A549 treated with AZD2906 at 1 μM for 4 hours (cell line): ENCODE measurements at places on chromosomes 6 and 20. TPM values are rescaled to one million over a fixed set of nuclear protein-coding genes. Genes with fewer than 3 reads are reported as not detected.

Gene WFDC2
- 0.15 to 0.32 TPM in 2 of 5 replicates, not detected in the others for total RNA-seq

Gene TRIM15
- total RNA-seq = 0.03 to 0.24 TPM in 2 of 5 replicates, not detected in the others

Gene DDO
- total RNA-seq = 0.06 to 0.14 TPM (median 0.11 TPM) in 4 of 5 replicates, not detected in the other

Gene SLC26A8
- 0.02 to 0.07 TPM in 2 of 5 replicates, not detected in the others for total RNA-seq

Gene RBBP8NL
- total RNA-seq = 0.91 to 1.5 TPM (median 1.2 TPM) in 5 replicates

Gene OXT
- not detected in 5 replicates for total RNA-seq

Gene KHDRBS2
- not detected in 5 replicates for total RNA-seq

Gene NMBR
- total RNA-seq = not detected in 5 replicates

Gene AFG1L
- total RNA-seq = 1.0 to 2.0 TPM (median 1.9 TPM) in 5 replicates

Gene LPA
- total RNA-seq = 0.06 to 0.15 TPM (median 0.07 TPM) in 5 replicates

Gene PTPRA
- total RNA-seq = 33.0 to 40.6 TPM (median 38.4 TPM) in 5 replicates

Gene COL19A1
- total RNA-seq = not detected in 5 replicates

Gene PRR18
- total RNA-seq = 0.11 to 0.25 TPM (median 0.15 TPM) in 5 replicates

Gene KCNK17
- not detected in 5 replicates for total RNA-seq

Gene DEFB132
- total RNA-seq = not detected in 5 replicates

Gene CDS2
- total RNA-seq = 48.1 to 63.1 TPM (median 56.7 TPM) in 5 replicates

Gene DSE
- total RNA-seq = 10.8 to 14.9 TPM (median 13.3 TPM) in 5 replicates

Gene RWDD1
- 25.3 to 33.2 TPM (median 31.4 TPM) in 5 replicates for total RNA-seq

Gene SNAP25
- 13.3 to 18.4 TPM (median 16.2 TPM) in 5 replicates for total RNA-seq

Gene DOK5
- not detected in 5 replicates for total RNA-seq

Gene SIRPB2
- not detected in 5 replicates for total RNA-seq

Gene MED20
- total RNA-seq = 11.8 to 18.5 TPM (median 14.9 TPM) in 5 replicates

Gene FGD2
- not detected in 5 replicates for total RNA-seq

Gene RIPOR2
- 0.58 to 0.81 TPM (median 0.78 TPM) in 5 replicates for total RNA-seq

Gene DPPA5
- total RNA-seq = not detected in 5 replicates

Gene TRIM10
- 0.01 TPM in 1 of 5 replicates, not detected in the others for total RNA-seq

Gene LY86
- not detected in 5 replicates for total RNA-seq

Gene BPI
- total RNA-seq = not detected in 5 replicates

Gene CNR1
- total RNA-seq = 1.8 to 2.4 TPM (median 1.9 TPM) in 5 replicates

Gene THBD
- 119 to 156 TPM (median 134 TPM) in 5 replicates for total RNA-seq

Gene SLC22A16
- total RNA-seq = 0.21 TPM in 1 of 5 replicates, not detected in the others

Gene TMEM244
- not detected in 5 replicates for total RNA-seq

Gene LINC00237
- not detected in 5 replicates for total RNA-seq

Gene PPIL6
- 3.1 to 3.7 TPM (median 3.5 TPM) in 5 replicates for total RNA-seq

Gene TAB2
- total RNA-seq = 22.3 to 35.8 TPM (median 25.7 TPM) in 5 replicates

Gene SEL1L2
- not detected in 5 replicates for total RNA-seq

Gene POPDC3
- 19.8 to 23.7 TPM (median 22.1 TPM) in 5 replicates for total RNA-seq

Gene MEI4
- not detected in 5 replicates for total RNA-seq

Gene FUCA2
- 51.7 to 56.9 TPM (median 54.8 TPM) in 5 replicates for total RNA-seq

Gene FOXF2
- 14.7 to 21.0 TPM (median 19.6 TPM) in 5 replicates for total RNA-seq

Gene COL9A1
- 0.06 TPM in 1 of 5 replicates, not detected in the others for total RNA-seq

Gene SLC4A11
- 10.2 to 13.8 TPM (median 13.0 TPM) in 5 replicates for total RNA-seq

Gene MYLK4
- total RNA-seq = 0.07 to 0.13 TPM (median 0.09 TPM) in 5 replicates

Gene CCDC167
- 43.0 to 49.0 TPM (median 46.3 TPM) in 5 replicates for total RNA-seq

Gene LKAAEAR1
- 0.65 to 3.1 TPM (median 2.4 TPM) in 5 replicates for total RNA-seq

Gene SEMG1
- not detected in 5 replicates for total RNA-seq

Gene HLA-F
- total RNA-seq = 3.5 to 5.1 TPM (median 4.2 TPM) in 5 replicates

Gene TEAD3
- total RNA-seq = 6.8 to 9.2 TPM (median 8.6 TPM) in 5 replicates

Gene DNMT3B
- total RNA-seq = 3.1 to 4.3 TPM (median 3.9 TPM) in 5 replicates

Gene PKIB
- 0.53 to 0.94 TPM (median 0.63 TPM) in 5 replicates for total RNA-seq

Gene SOX18
- 1.6 to 2.9 TPM (median 2.6 TPM) in 5 replicates for total RNA-seq

Gene DACT2
- total RNA-seq = 0.02 to 0.12 TPM (median 0.07 TPM) in 5 replicates

Gene SEMG2
- total RNA-seq = not detected in 5 replicates
